ENCODE measurements at places on chromosomes 3 and 15.

- DNase-seq, result no peak
These were observed 248.1 kb downstream of the CNTN3 start for GRCh38 chr3:74366331-74366730.

DNA sequence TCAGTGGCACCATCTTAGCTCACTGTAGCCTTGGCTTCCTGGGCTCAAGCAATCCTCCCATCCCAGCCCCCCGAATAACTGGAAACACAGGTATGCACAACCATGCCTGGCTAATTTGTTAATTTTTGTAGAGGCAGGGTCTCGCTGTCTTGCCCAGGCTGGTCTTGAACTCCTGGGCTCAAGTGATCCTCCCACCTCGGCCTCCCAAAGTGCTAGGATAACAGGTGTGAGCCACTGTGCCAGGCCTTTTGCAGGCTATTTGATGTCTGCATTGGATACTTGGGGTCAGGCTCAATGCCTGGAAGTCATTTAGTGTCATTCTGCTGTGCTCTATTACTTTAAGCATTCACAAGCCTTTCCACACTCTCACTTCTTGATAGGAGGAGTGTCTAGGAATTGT, 17.6 kb downstream of the LIMD1 start:
- DNase-seq, result no peak

- DNase-seq, result no peak
These were observed 93.0 kb downstream of the PGPEP1L start for GRCh38 chr15:98914626-98915025.

- no peak for DNase-seq
These were observed 9.9 kb upstream of the PXK start for GRCh38 chr3:58322793-58323192.

DNA sequence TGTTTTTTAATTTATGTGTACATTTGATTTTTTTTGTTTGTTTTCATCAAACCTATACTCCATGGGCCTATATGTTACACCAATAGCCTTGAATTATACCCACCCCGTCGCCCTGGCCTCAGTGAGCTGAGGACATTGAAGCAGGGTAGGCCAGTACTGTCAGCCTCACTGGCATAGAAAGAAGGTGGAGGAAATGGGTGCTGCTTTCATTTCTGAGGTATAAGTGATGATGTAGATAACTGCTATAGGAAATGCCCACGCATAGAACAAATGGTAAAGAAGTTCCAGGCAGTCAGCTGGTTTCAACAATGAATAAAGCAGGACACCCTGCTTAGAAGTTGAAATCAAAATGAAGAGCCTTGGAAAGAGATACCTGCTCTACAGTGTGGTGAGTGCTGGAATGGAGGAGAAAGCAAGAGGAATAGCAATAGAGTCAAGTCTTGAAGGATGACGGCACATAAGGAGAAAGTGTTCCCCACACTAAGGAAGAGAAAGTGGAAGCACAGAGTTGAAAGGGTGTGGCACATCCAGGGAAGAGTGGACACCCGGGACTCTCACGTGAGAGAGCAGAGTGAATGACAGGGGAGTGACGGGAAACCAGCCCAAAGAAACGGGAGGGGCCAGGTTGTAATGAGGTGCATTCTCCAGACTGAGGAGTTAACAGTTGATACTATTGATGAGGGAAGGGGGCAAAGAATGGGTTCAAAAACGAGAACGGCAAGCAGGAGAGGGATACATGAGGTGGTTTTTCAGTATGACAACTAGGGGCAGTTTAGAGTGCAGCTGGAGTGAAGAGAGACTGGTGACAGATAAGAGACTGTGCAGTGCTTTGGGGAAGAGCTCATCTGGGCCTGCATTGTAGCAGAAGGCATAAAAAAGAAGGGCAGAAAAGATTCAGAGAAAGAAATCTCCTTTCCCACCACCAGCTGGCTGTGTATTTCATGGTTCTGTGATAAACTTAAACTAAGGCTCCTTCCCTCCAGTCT, 70.5 kb downstream of the KLHL25 start:
- DNase-seq, result no peak

- DNase-seq, result no peak
These were observed 2.0 kb upstream of the SEMA3G start for GRCh38 chr3:52446631-52447511.

Data from putamen (tissue), 1 donor.